ENCODE measurements at places on chromosomes 2 and 18.

GRCh38 chr18:76455003-76455676, 39.9 kb downstream of the ZNF516 start:
- no peak for DNase-seq

DNA sequence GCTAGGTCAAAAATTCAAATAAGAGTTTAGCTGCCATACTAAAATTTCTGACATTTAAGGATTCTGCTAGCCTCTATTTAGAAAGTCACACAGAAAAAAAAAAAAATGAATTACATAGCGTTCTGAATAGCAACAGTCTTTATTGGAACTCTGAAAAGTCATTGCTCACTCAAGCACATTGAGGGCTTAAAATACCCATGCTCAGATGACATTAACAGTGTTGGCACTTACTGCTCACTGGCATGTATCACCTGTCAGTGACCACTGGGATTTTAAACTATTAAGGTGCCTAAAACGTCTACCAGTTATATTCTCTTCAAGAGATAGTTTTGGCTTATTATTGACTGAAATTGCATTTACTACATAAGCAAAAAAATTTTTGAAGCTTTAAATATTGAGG, 468.0 kb upstream of the SPHKAP start:
- DNase-seq: peak; percentile 34

- no peak for DNase-seq
Observed at GRCh38 chr2:189426886-189427285, 14.4 kb upstream of the WDR75 start.

DNA sequence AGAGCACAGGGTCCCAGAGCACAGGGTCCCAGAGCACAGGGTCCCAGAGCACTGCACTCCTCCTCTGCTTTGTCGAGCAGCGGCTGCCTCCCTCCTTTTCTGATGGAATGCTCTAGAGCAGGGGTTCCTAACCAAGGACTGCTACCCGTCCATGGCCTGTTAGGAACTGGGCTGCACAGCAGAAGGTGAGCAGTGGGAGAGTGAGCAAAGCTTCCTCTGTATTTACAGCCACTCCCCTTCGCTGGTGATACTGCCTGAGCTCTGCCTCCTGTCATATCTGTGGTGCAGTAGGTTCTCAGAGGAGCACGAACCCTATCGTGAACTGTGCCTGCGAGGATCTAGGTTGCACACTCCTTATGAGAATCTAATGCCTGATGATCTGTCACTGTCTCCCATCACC, 33.1 kb upstream of the ADNP2 start:
- DNase-seq: no peak

DNA sequence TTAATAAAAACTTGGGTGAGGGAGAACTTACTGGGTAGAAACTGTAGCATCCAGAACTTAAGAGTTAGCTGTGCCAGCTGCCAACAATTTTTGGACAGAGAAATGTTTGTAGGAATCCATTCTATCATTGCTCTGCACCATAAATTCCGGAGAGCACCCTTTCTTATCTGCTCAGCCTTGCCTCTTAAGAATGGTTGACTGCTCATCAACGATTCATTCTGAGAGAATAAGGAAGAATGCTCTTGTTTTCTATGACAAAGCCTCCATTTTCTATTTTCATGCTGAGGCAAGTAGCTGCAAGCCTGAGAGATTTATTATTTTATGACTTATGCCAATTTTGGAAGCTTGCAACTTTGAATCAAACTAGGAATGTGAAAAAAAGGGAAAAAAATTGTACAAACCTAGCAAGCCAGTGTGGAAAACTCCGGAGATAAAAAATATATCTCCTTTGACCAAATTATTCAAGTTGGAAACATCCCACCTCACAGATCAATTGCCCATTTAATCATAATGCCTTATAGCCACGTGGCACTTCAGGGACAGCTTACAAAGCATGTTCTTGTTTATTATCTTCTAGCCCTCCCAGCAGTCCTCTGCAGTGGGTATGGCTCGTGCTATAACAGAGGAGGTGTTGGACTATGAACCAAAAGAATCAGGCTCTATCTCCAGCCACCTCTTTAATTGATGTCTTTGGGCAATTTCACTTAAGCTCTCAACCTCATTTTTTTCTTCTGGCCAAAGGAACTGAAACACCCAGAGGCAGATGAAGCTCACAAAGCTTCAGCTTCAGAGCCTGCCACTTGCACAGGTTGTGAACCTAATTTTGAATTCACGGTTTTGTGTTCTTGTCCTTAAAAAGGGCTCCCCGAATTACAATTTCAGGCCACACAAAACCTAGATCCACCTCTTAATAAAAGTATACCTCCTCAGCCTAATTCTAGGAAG, 40.9 kb upstream of the ATL2 start:
- DNase-seq: no peak

- DNase-seq: no peak
Observed at GRCh38 chr2:152583512-152584229, 133.6 kb downstream of the PRPF40A start.

GRCh38 chr2:41187376-41188122, 735.7 kb upstream of the SLC8A1 start:
- DNase-seq: no peak

DNA sequence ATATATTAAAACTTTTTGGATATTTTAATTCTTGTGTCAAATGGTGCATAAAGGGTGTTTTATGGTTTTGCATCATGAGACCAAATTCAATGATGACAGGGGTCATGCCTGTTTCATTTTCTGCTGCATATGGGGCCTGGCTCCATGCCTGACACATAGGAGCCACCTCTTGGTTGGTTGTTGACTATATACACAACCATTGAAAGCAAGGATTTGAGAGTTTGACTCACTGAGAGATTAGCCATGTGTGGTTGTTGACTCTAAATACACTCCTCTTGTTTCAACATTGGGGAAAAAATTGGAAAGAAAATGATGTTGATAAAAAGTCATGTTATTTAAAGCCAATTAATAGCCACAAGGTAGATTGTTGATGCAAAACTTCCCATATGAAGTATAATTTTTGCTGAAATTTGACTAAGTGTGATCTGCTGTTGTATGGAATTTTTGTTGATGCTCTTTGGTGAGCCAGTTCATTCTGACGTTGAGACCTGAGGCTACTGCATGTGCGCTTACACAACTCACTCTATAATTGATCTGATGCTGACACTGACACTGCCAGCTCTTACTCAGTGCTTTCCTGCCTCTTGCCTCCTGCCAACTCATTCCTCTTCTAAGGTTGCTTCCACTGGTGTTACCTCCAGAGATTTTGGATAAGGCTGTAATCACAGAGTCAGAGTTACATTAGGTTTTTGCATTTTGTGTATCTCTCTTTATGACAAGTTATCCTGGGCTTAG, 446.2 kb upstream of the SLC14A2 start:
- DNase-seq: no peak

DNA sequence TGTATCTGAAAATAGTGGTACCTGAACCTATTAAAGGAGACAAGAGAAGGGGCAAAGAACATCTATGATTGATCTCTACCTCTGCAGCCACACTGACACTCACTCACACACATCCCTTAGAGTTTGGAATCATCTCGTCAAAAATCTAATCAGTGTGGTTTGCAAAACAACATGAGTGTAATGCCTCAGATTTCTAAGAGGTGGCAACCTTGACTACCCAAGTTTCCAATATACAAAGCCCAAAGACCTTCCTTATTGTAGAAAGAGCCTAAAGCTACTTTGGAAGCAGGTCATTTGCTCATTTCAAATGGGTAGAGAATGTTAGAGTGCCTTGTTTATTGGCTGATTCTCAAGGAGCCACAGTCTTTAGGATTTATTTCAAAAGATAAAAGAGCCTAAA, 444.9 kb downstream of the ARHGAP15 start:
- DNase-seq: no peak

DNA sequence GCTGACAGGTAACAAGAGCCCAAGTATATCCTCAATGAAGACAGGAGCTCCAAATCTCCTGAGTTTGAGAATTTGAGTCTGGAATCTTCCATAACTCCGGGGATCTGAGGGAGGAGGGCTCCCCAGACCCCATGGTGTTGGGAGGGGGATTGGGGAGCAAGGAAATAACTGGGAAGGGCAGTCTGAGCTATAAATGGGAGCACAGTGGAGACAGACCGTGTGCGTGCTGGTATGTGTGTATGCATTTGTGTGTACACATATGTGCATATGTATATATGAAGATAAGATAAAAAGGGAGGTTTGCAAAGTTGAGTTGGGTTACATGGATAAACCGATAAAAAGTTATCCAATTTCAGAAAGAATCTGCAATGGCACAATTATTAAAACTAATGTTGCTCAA, 2.3 kb downstream of the APCDD1 start:
- DNase-seq: no peak

- no peak for DNase-seq
Observed at GRCh38 chr2:189599245-189599644, 18.7 kb upstream of the SLC40A1 start.

GRCh38 chr18:79422783-79423165, 27.0 kb downstream of the NFATC1 start:
- no peak for DNase-seq

GRCh38 chr18:3086871-3087270, 73.9 kb upstream of the LPIN2 start:
- no peak for DNase-seq

GRCh38 chr2:69575926-69576325, 67.6 kb downstream of the AAK1 start:
- no peak for DNase-seq

DNA sequence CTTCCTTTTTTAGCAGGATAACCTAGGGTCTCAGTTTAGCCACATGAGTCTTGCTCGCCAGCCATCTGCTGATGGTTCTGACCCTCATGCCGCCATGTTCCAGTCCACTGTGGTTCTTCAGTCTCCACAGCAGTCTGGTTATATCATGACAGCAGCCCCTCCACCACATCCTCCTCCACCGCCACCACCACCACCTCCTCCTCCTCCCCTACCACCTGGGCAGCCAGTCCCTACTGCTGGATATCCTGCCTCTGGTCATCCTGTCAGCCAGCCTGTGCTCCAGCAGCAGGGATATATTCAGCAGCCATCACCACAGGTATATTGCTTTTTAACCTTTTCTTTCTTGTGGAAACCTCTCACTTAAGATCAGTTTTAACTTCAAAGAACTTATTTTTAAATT, 89.9 kb upstream of the UBXN4 start:
- DNase-seq: no peak

- no peak for DNase-seq
Observed at GRCh38 chr2:32452338-32453064, 95.7 kb downstream of the BIRC6 start.

- no peak for DNase-seq
Observed at GRCh38 chr2:24544456-24545115, 53.5 kb downstream of the NCOA1 start.

DNA sequence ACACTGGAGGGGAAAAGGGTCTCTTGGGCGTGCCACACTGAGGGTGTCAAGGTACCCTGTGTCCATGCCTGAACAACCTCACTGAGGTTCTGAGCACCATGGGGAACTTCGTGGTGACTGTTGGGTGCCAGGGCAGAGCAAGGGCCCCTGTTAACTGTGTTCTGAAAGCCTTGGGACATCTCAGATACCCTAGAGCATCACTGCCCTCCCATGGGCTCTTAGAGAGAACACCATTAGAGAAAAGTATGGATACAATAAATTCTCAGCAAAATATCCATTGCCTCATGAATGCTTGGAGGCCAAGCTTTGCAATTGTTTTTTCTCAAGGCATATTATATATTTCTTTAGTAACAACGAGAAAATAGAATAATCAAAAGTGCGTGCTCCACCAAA, 488.5 kb upstream of the NRP2 start:
- no peak for DNase-seq

DNA sequence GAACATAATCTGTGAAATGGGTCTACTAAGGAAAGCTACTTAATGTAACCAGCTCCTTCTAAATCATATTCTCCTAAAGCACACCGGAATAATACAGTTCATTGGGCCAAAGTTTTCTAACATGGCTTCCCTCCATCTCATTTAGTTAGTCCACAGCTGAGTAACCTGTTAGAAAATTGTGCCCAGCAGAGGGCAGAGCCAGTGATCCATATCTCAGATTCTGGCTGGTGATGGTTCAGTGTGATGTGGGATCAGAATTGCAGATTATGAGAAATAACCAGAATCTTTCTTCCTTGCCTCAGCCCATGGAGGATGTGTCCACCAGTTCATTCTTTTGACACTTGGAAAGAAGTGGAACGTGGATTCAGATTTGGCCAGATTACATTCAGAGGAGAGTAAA, 9.4 kb upstream of the CTLA4 start:
- no peak for DNase-seq

DNA sequence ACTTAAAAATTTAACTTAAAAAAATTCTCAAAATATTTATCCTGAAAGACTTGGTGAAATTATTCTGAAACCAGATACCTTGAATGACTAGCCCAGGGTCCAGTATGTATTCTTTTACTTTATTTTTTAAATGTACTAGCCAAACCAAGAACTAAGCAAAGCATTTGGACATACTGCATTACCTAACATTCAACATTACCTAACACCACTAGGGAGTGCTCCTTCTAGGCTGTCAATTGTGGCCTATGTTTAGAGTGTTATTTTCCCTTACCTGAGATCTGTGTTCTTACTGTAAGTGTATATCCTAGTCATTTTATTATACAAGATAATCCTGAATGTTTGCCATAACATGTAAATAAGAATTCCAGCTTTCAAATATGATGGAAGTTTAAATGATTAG, 496.6 kb downstream of the PTPRM start:
- DNase-seq: no peak

DNA sequence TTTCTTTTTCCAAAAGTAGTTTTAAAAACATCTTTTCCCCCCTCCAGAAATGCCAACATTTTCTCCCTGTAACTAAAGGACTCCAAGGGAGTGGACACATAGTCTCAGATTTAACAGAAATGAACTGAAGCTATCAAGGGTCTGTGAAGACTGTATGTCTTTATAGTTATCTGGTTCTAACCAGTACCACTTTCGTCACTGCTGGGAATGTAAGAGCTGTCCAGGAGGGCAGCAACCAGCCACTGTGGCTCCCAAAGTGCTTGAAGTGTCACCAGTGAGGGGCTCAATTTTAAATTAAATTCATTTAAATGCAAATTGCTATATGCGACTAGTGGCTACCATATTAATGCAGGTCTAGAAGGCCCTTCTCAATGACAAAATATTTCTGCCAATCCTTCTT, 15.0 kb downstream of the RNF149 start:
- DNase-seq: no peak

DNA sequence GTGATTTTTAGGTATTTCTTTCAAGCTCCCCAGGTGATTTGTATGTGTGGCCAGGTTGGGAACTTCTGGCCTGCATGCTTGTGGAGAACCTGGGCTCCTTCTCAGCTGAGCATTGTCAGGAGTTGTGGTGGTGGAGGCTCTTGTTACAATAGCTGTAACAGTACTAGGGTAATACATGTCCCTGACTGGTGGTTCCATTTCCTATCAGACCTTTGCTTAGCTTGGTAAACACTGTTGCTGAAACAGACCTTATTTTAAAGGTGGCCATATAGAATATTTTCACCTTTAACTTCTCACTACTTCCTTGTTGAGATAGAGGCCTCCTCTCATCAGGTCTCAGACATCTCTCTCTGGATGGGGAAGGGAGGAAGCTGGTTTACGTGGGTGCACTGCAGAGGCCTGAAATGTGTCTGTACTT, 79.2 kb downstream of the SETBP1 start:
- DNase-seq: no peak

DNA sequence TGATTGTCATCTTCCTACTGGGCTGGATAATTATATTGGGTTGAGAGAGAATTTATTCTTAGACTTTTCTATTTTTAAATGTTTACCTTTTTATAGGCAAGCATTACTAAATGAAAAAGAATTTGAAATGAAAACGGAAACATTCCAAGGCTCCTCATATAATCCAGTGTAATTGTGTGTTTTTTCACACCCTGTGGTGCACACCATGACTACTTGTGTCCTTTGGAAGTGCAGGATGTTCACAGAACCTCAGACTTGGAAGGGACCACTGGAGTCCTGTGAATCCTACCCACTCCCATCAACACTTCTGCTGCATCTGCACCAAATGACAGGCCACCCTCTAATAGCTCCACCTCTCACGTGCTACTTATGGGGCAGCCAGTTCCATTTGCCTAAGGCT, 48.0 kb downstream of the NAT8 start:
- DNase-seq: no peak

All from G401 (cell line).